ENCODE measurements at places on chromosomes 2 and 18.
A peak's percentile ranks its signal among the peaks of the same experiment; 100 is the strongest.

GRCh38 chr18:45373286-45373880, 241.9 kb upstream of the SLC14A2 start:
- peaks cover 7% of the 10 kb centered on the region for H3K4me1 ChIP-seq
- no peak overlapping the region for H3K27ac ChIP-seq
- DNase-seq = no peak
- H3K4me3 ChIP-seq = no peak overlapping the region

DNA sequence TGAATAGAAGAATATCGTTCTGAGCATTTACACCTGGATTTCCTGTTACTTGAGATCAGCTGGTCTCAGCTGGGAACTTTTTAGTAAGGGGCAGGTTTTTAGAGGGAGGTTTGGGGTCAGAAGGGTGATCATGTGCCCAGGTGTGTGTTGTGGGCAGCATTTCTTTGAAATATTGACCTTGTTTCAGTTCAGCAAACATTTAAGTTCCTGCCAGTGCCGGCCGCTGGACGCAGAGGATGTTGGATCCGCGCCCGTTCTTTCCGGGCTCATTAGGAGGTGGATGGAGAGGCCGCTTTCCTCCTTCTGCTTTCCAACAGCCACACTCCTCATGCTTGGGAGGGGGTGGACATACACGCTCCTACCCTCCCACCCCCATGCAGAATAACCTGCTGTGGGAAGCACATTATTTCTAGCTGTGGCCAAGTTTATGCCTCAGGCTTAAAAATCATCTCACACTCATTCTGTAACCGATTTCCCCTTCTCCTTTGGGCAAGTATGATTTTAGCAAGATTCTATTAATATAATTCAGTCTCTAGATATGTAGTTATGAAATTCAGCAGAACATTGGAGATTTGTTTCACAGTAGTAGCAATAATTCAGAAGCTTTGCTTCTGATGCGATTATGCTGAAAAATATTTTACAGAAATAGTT, 131.4 kb downstream of the ZNF236 start:
- peaks cover 35% of the 10 kb centered on the region for H3K36me3 ChIP-seq
- no peaks in the 10 kb centered on the region for H3K4me1 ChIP-seq
- no peak overlapping the region for H3K4me3 ChIP-seq
- H3K27ac ChIP-seq = no peak overlapping the region
- H3K27me3 ChIP-seq = no peaks in the 10 kb centered on the region
- no peak for DNase-seq

DNA sequence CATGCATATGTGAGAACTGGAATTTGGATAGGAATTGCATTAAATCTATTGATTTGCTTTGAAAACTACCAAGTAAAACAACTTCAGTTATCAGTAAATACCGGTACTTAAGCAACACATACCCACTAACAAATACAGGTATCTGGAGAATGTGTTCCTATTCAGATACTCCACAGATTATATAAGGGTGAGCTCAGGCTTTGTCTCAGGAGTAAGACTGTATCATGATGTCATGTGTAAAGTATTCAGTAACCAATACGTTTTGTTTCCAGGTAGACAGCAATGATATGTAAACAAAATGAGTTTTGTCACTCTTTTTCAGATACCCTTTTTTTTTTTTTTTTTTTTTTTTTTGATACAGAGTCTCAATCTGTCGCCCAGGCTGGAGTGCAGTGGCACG, 74.8 kb downstream of the DSC3 start:
- H3K27me3 ChIP-seq = no peaks in the 10 kb centered on the region
- DNase-seq = no peak

GRCh38 chr2:27871802-27872201, 18.4 kb downstream of the RBKS start:
- H3K4me1 ChIP-seq = peaks cover 10% of the 10 kb centered on the region
- H3K4me3 ChIP-seq = no peak overlapping the region
- H3K27ac ChIP-seq = no peak overlapping the region

GRCh38 chr18:59570101-59570775, 127.0 kb downstream of the CCBE1 start:
- no peak for DNase-seq
- no peaks in the 10 kb centered on the region for H3K27me3 ChIP-seq
- H3K4me3 ChIP-seq = no peak overlapping the region
- H3K27ac ChIP-seq = no peak overlapping the region

DNA sequence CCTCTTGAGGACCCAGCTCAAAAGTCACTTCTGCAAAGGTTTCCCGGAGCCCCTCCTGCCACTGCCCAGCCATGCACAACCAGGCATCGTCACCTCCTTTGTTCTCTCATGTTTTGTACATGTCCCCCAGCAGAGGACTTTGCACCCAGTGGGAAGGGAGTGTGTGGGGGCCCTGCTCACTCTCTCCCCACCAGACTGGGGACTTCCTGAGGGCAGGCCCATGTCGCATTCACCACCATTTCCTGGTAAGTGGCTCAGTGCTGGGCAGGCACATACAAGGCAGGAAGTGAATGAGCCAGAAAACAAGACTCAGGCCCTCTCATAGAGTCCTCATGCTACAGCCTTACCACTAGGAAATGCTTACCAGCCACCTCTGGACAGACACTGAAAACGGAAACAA, 18.9 kb downstream of the MRPL35 start:
- no peak overlapping the region for H3K27ac ChIP-seq
- peaks cover 13% of the 10 kb centered on the region for H3K36me3 ChIP-seq
- no peaks in the 10 kb centered on the region for H3K27me3 ChIP-seq
- H3K4me3 ChIP-seq = no peak overlapping the region
- DNase-seq = no peak

GRCh38 chr18:43893001-43893637, 615.8 kb upstream of the SYT4 start:
- peak; percentile 92 for DNase-seq
- H3K4me3 ChIP-seq = no peak overlapping the region
- peaks cover 20% of the 10 kb centered on the region for H3K4me1 ChIP-seq
- H3K36me3 ChIP-seq = no peaks in the 10 kb centered on the region

- DNase-seq = peak; percentile 75
- no peaks in the 10 kb centered on the region for H3K27me3 ChIP-seq
- H3K36me3 ChIP-seq = peaks cover 4% of the 10 kb centered on the region
- H3K27ac ChIP-seq = peak overlapping the region; percentile 13
- H3K4me3 ChIP-seq = no peak overlapping the region
- H3K4me1 ChIP-seq = peaks cover 10% of the 10 kb centered on the region
Observed at GRCh38 chr18:41144441-41144840, 810.6 kb upstream of the PIK3C3 start.

DNA sequence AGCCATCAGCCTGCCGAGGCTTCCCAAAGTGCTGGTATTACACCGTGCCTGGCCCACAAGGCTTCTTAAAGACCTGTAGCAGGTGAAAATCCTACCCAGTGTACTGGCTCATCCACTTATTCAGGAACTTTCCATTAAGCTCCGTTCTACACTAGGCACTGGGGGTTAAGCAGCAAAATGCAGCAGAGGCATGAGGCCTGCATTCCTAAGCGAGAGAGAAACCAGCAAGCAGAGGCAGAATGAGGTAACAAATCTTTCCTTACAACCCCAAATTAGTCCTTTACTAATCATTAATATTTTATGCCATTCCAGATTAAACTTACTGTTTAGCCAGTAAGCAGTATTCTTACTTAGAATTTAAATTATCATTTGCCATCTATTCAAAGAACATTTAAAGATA, 32.8 kb downstream of the UXS1 start:
- DNase-seq = no peak
- no peak overlapping the region for H3K27ac ChIP-seq
- no peak overlapping the region for H3K4me3 ChIP-seq
- no peaks in the 10 kb centered on the region for H3K4me1 ChIP-seq

GRCh38 chr18:54529444-54529843, 61.6 kb upstream of the DYNAP start:
- no peaks in the 10 kb centered on the region for H3K27me3 ChIP-seq
- H3K36me3 ChIP-seq = no peaks in the 10 kb centered on the region
- no peaks in the 10 kb centered on the region for H3K4me1 ChIP-seq
